ENCODE measurements at places on chromosomes 11 and 22. TPM values are rescaled to one million over a fixed set of nuclear protein-coding genes. Genes with fewer than 3 reads are reported as not detected.
A peak's percentile ranks its signal among the peaks of the same experiment; 100 is the strongest.

DNA sequence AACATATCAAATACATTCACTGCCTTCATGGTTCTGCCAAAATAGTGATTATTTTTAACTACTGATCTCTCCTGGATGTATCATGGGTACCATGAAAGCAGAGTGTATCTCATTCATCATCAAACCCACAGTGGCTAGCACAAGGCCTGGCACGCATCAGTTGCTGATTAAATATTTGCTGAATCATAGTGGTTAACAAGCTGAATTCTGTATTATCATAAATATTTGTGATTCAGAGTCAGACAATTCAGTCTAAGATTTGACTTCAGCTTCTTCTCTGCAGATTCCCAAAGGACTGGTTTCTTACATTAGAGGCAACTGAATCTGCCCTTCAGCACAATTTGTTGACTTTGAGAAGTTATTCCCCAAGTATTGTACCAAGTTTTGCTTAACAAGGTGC, 715.8 kb upstream of the LRRC4C start:
- no peak for DNase-seq

- DNase-seq, result no peak
These were observed 141.6 kb downstream of the SNX19 start for GRCh38 chr11:130774703-130775102.

DNA sequence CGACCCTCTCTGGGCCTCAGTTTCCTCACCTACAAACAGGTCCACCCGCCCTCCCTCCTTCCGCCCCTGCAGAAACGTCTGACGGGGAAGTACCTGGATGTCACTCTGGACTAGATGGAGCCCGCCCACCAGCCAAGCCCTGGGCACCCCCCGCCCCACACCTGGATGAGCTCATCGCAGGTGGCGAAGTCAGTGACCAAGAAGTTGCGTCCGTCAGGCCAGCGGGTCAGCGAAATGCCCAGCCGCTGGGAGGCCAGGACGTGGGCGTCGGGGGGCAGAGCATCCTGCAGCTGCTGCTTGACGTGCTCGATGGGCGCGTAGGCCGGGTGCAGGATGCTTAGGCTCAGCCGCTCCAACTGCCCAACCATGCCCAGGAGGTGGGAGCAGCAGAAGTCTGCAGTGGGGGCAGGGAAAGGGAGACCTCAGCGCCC, 897 bp downstream of the PNPLA5 start:
- DNase-seq, result no peak

- no peak for DNase-seq
These were observed 23.7 kb downstream of the RSPH14 start for GRCh38 chr22:23117891-23118646.

DNA sequence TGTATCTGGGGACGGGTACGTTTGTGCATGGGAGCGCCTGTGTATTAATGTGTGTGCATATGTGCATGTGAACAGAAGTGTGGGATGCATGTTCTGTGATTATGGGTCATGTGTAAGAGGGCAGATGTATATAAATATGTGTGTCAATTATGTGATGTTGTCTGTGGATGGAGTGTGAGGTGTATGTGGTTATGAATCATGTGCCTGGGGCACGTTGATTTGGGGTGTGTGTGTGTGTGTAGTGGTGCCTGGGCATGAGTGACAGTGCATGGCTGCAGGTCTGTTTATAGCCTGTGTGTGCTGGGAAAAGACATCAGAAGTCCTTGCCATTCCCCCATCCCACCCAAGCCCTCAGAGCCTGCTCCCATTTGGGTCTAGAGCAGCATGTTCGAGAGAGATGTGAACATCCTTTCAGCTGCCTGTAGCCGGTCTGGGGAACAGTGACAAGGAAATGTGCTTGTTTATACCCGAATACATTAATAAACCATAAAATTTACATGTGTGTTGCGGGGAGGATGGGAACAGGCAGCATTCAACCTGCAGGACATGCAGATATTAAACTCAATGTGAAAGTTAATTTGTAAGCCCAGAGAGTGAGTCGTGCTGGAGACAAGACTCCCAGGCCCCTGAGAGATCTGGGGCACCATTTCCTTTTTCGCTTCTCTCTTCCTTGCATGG, 129.0 kb downstream of the NECTIN1 start:
- DNase-seq, result no peak

DNA sequence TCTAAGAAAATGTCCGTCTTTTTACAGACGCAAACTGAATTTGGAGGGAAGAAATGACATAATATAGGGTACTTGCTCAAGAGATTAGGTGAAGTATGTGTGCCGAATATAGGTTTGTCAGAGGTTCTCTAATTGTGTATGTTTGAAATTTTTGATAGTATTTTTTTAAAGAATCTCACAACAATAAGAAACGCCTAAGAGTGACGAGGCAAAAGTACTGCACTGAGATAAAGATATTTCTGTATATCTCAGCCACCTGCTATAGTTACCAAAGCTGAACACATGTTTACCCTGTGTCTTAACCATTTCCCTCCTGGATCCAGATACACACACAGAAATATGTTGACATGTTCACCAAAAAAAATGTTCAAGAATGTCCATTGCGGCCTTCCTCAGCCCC, 92.0 kb downstream of the PRMT3 start:
- no peak for DNase-seq

DNA sequence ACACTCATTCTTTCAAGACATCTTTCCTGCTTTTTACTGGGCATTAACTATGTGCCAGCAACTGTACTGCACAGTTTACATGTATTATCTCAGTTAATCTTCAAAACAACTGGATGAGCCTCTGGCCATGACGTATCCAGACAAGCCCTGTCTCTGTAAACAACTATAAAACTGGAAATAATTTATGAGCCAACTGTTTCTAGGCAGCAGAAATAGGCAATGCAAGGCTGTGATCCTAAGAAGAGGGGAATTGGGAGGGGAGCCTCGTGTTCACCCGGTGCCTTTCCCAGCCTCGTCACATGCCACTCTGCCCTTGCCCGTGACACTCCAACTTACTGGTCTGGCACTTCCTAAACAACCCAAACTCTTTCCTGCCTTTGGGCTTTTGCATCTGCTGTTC, 82.8 kb downstream of the FBXO7 start:
- DNase-seq, result no peak

- no peak for DNase-seq
These were observed 1.7 kb upstream of the INCENP start for GRCh38 chr11:62122076-62122475.

DNA sequence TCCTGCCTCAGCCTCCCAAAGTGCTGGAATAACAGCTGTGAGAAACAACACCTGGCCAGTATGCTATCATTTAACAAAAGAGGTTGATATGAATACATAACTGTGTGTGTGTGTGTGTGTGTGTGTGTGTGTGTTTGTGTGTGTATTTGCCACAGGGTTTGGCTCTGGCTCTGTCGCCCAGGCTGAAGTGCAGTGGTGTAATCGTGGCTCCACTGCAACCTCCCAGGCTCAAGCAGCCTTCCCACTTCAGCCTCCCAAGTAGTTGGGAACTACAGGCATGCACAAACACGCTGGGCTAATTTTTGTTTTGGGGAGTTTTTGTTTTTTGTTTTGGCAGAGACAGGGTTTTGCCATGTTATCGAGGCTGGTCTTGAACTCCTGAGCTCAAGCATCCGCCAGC, 4.7 kb downstream of the SPA17 start:
- DNase-seq, result no peak

- DNase-seq, result no peak
These were observed 9.4 kb upstream of the ANO3 start for GRCh38 chr11:26322335-26323067.

DNA sequence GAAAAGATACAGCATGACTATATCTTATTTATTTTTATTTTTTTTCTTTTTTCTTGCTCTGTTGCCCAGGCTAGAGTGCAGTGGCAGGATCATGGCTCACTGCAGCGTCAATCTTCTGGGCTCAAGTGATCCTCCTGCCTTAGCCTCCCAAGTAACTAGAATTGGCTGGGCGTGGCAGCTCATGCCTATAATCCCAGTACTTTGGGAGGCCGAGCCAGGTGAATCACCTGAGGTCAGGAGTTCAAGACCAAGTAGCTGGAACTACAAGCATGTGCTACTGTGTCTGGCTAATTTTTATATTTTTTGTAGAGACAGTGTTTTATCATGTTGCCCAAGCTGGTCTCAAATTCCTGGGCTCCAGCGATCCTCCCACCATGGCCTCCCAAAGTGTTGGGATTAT, 28.3 kb upstream of the CCDC134 start:
- no peak for DNase-seq

DNA sequence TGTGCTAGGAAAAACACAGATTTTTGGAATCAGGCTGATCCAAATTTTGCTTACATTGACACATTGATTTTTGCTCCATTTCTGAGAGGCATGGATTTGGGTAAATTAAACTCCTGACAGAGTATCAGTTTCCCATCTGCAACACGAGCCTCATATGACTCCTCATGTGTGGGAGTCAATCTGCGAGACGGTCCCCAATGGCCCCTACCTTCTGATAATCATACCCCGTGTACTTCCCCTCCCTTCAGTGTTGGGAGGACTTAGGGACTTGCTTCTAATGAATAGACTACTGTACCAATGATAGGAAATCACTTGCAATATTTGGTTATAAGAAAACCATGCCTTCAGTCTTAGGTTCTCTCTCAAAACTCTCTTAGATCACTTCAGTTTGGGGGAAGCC, 302.7 kb downstream of the ETS1 start:
- DNase-seq, result no peak

- DNase-seq, result peak; percentile 80
These were observed 22.8 kb upstream of the CLMP start for GRCh38 chr11:123217897-123218296.

DNA sequence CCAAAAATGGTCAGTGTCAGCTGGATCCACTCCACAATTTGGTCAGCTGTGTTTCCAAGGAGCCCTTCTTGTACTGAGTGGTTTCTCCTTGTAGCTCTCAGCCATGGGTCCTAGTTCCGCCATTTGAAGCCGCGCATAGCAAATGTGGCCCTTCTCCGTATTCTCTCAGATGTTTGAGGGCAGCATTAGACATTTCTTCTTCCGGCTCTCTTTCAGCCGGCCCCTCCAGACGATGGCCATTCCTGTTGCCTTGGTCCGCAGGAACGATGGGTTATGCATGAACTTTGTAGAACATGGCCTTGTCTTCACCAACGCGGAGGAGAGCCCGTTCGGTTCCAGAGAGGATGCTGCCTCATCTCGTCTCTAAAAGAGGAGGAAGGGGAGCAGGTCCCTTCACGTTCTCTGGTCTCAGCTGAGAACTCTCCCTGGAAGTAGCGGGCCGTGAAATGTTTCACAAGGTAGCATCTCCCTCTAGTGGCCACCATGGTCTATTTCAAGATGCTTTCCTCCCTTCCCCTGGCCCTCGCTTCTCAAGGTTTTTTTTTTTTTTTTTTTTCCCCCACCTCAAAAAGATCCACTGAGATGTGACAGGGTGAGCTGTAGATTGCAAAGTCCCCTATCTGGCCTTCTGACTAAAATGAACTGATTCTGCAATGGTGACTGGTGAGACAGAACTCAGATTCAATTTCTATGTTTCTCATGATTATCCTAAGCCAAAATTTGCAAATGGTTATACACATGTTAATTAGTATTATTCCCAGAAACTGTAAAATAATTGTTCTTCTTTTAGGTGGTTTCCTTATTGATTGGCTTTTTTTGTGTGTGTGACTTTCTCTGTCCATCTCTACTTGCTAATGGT, 19.8 kb upstream of the PLET1 start:
- DNase-seq, result no peak

Gene SHANK2
- 9.5 TPM for total RNA-seq

Gene CYP2D6
- 0.14 TPM for total RNA-seq

Gene RASSF10
- 3.0 TPM for total RNA-seq

Gene POU2AF1
- total RNA-seq, result not detected

Gene VPS37C
- 21.5 TPM for total RNA-seq

Gene SLC22A9
- not detected for total RNA-seq

Gene MYRF
- total RNA-seq, result 25.0 TPM

Gene KCNJ11
- total RNA-seq, result 0.63 TPM
